ENCODE measurements at places on chromosomes 1 and 21.

GRCh38 chr21:42153046-42153686, 65.8 kb upstream of the ABCG1 start:
- no peak for DNase-seq

DNA sequence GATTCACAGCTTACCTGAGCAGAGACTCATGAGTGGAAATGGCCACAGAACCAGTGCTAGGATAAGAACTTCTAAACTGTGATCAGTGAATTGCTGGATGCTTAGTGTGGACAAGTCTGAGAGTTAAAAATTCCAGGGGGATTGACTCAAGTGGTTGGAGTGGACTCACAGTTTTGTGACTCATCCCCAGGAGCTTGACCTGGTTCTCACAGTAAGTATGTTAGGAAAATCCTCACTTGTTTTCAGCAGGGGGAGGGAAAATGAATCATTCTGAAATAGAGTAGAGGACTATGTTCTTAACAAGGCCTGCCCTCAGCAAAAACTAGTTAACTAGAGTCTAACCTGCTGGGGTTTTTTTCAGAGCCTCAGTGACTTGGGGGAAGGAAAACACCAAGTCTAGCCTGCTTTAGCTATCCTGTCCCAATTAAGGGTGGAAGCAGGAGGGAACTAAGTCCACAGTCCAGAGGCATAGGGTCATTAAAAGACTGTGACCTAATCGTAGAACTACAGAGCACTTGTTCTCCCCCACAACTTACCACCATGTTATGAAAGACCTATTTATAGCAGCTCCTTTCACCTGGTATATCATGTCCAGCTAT, 6.1 kb upstream of the CDC73 start:
- DNase-seq = peak; percentile 82

DNA sequence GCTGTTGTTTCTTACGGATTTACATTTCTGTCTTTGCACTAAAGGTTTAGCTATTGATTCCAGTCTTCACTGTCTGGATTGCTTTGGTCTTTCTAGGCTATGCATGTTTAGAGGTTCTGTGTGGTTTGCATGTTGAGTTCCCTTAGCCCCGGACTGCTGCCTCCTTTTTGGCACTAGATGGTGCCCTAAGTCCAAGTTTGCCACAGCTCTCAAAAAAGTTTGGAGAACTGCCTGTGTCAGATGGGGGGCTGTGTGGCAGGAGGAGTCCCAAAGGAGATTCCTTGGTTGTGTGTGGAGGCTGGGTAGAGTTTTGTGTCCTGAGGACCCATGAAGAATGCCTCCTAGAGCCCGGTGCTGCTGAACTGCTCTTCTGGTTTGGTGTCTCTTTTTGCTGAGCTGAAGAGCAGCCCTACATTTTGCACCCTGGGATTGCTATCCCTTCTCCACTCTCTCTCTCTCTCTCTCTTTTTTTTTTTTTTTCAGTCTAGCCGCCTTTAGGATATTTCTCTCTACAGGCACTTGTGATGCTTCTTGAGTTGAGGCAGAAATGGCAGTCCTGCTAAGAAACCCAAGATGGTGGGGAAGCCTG, 74.4 kb downstream of the PTGS2 start:
- no peak for DNase-seq

- DNase-seq = no peak
Measured at GRCh38 chr1:185603158-185603557, 131.0 kb upstream of the HMCN1 start.

- DNase-seq = no peak
Measured at GRCh38 chr1:27603309-27603680, 649 bp downstream of the AHDC1 start.

DNA sequence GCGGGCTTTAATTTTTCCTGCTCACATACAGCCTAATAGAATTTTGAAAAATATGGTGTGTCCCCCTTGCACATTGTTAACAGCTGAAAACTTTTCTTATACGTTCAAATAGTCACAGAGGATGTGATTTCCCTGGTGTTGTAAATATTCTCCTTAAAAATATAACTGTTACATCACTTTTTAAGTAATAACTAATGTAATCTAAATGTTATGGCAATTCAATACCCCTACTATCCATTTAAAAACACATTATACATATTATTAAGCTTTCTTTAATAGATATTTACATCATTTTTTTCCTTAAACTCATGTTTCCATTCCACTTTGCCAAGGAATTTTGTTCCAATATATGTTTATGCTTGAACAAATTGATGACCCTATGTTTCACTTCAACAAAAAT, 85.5 kb upstream of the S1PR1 start:
- no peak for DNase-seq
